ENCODE measurements at places on chromosomes 11 and 22.

GRCh38 chr11:365831-366230 is 3.5 kb upstream of the B4GALNT4 start:
- DNase-seq, result no peak

GRCh38 chr11:76903325-76903724 is 42.6 kb downstream of the ACER3 start:
- no peak for DNase-seq

GRCh38 chr22:44916281-44917231 is 93.2 kb downstream of the PHF21B start:
- DNase-seq, result no peak

DNA sequence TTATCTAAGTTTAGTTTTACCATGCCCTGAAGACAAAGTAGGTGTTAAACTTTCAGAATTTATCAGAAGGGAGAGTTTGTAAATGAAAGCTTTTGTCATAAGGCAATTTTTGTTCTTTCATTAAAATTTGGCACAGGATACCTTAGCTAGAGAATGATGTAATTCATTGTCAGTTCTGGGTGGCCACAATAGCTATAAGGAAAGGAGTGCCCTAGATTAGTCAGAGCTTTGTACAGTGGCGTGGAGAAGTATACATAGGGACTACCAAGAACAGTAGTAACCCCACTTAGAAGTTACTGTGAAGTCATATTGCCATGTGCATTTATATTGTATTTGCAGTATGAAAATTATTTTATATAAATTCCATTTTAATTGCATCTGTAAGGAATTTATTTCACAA is 126.3 kb upstream of the CARD18 start:
- no peak for DNase-seq

DNA sequence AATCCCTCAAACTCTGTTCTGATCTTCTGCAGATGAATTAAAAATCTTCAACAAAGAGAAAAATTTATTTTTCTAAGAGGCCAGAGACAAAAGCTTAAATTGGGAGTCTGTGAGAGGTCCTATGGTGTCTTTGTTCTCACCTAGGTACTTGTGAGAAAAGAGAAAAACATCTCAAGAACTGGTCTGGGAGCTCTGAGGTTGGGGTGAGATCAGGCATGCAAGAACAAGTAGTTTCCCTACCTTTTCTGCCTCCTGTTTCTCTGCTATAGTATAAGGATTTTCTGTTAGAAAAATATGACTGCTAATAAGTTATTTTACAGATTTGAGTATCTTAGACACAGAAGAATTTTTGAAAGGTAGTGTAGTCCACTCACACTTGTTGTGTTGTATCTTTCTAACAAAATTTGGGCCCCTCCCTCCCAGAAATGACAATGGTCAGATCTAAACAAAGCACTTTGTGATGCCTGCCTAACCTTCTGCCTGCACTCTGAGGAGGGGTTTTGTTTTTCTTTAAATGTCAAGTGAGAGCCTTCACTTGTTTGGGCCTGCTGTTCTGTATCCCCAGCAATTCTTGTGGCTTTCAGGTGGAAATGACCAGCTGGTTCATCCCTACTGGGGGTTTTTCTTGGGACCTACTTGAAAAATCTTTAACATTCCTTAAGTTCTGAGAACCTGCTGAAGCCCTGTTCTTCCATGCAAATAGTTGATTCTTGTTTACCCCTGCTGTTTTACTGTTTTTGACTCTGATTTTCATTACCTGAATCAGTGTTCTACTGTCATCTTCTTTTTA is 13.6 kb upstream of the OR51S1 start:
- no peak for DNase-seq

DNA sequence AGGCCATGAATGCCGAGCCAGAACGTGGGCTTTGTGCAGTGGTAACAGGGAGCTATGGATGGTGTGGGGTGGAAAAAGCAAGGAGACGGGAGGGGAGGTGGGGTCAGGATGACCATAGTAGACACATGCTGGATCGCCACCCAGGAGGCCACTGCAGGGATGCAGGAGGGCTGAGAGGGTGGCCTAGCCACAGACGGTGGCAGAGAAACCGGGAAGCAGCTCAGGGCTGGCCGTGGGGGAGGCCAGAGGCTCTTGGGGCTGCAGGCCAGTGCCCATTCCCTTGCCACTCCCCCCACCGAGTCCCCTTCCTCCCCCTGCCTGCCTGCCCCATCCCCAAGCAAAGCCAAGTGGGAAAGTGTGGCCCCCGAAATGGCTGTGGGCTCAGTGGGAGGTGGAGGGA is 59.1 kb upstream of the TCF20 start:
- no peak for DNase-seq

DNA sequence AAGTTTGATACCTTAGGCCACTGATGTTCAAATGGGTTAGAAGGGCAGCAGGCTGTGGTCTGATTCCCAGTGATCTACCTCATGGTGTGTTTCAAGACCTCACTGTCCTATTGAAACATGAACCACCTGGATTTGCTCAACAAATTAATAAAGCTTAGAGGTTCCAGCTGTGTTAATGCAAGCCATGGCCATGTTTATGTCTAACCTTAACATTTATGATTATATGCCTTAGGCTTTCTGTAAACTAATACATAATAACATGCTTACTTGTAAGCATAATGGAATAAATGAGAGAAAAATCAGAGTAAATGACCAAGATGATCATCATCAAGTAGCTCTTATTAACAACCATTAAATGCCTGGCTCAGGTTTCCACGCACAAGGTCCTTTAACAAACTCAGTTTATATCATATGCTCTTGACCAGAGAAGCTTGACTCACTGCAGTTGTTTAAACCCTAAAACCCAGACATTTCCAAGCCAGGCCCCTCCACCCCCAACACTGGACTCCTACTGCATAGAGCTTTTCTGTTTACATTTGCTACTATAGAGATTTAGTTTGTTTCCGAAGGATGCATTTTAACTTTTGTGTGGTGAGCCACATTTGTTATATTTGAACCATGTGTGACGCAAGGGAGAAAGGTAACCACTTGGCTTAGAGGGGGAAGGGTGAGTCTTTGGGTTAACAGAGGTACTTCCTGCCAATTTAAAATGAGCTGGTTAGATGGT is 43.7 kb downstream of the KREMEN1 start:
- no peak for DNase-seq

DNA sequence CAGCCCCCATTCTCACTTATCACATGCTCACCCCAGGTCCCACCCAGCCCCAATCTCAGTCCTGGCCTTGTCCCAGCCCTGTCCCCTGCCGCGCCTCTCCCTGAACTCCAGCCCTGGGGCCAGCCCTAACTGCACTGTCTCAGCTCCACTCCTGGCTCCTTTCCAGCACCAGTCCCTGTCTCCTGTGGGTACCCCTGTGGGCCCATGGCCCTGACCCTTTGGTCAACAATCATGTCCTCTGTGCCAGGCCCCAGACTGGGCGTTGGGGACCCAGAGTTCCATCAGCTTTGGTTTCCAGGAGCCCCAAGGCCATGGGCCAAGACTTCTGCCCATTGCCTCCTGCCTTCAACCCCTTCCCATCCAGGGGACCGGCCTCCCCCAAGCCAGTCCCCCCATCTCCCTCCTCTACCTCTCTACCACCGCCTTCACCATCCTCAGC is 757 bp downstream of the SPI1 start:
- DNase-seq, result no peak

DNA sequence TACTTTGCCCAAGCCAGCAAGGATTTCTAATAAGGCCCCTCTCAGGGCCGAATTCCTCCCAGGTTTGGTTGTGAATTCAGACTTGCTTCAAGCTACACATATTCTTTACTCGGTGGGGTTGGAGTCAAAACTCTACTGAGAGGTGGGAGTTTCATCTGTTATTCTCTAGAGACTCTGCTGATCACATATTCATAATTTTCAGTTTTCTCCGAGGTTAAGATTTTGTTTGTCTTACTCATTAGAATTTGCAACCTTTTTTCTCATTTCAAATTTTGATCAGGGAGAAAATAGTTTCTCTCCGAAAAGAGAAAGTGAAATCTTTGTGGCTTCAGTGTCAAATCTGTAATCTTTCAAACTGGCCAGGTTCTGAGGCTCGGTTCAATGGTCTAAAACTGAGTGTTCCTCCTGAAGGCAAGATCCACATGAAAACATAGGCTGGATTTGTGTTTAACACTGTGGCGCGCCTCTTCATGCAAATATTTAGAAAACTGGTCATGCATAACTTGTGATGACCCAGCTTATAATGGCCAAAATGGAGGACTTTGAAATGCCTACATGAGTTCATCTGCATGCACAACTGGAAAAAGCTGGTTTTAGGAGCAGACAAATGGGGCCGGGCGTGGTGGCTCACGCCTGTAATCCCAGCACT is 21.5 kb upstream of the GSTP1 start:
- no peak for DNase-seq

- DNase-seq, result no peak
These were observed 109.2 kb downstream of the CSNK2A3 start for GRCh38 chr11:11243590-11244469.

Data from NCI-H2107 (cell line).